ENCODE measurements at places on chromosomes 1 and 21.

GRCh38 chr1:81650776-81651175 lies 150.0 kb upstream of the ADGRL2 start:
- no peak for DNase-seq

DNA sequence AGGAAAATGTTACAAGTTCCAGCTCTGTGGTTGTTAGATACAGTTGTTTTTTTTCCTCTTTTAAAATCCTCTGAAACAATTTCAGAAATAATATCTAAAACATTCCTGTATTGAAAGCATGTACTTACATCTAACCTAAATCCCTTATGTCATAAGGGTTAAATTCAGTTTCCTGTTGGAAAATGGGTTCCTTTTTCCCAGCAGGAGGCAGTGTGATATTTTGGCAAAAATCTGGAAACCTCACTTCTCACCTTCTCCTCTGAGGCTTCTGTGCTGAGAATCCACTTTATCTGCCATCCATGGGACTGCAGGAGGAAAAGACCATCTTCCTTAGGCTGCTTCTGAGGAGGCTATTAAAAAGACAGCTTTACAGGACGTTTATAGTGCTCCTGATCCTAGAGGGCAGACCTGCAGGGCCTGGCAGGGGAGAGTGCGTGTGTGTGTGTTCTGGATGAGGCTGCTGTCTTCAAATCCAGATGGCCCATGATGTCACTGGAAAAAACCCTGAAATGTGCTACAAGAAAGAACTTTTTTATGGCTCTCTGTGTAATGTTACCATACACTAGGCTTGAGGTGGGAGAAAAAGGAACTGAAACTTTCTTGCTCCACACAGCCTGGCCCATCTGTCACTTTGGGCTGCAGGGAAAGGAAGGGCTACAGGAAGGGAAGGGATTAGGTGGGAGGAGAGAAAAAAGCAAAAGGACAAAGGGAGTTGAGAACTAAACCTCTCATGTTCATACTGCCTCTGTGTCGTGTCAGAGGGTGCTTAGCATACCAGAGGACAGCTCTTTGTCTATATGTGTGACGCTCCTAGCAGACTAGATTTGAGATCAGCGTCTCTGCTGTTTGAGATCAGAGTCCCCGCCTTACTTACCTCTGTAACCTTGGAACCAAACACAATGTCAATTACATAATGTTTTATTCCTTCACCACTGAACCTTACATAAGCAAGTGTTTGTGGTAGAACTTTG lies 379.2 kb upstream of the SPAG17 start:
- no peak for DNase-seq

GRCh38 chr1:21705303-21705980 lies 36.3 kb upstream of the RAP1GAP start:
- no peak for DNase-seq

GRCh38 chr1:191022856-191023255 lies 545.2 kb upstream of the BRINP3 start:
- DNase-seq: no peak

Data from activated T-cell treated with anti-CD3 and anti-CD28 coated beads, Interleukin-2, amount 50 U/mL, for 24 hours (primary cell).